Neural crest cell (in vitro differentiated cells): ENCODE measurements at places on chromosomes 7 and 10.

DNA sequence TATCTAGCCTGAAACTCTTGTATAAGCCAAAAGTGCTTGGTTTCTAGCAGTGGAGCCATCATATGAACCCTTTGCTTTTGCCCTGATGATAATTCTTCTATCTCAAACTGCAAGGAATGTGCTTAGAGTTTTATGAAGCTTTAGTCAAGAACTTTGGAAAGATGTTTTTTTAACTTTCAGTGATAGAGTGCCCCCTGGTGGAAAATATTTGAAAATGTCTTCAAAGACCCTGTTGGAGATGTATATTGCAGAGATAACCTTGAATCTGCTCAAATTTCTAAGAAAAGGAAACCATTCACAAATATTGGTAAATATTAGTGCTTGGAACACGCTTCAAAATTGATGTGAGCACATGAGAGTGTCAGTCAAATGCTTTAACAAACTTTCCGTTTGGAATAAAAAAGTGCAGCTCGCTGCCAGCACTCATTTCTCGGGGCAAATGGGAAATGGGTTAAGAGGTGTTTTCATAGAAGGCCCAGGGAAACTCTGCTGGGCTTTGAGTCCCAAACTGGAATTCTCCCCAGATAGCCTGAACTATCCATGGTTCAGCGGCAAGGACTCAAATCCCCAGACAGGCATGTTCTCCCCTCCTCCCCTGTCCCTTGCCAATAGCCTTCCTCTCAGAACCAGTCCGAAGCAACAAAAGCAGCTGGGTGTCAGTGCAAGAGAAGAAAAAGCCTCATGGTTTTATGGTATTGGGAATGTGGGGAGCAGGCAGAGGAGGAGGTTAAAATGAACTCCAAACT is 129.3 kb downstream of the MYOF start:
- no peak for DNase-seq

DNA sequence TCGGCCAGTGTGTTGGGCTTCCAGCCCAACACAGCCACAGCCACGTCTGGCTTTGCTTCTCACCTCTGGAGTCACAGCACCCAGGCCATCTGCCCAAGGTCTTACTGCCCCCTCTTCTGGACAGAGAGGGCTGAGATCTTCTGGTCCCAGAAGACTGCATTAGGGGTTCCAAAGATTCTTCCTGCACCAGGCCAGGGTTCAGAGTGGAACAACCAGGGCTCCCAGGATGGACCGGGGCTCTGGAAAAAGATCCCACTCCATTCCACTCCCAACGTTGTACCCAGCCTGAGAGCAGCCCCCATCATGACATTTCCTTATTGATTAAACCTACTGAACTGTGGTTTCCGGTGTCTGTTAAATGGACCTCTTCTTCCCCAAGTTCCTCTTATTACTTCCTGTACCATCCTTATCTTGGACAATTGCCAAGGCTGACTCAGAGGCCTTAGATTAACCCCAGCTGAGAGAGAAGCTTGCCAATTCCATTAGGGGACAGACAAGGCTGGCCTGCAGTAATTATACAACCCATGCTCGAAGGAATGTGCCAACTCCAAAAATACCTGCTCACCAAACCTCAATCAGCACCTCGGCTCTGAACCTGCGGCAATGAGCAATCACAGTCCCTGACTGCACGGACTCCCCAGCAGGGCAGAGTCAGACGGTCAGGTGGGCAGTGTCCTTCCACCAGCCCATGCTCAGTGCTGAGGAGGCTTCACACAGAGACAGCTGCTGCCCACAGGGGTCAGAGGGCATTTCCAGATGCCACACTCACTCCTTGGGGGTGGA is 47.9 kb upstream of the NPFFR1 start:
- no peak for DNase-seq

DNA sequence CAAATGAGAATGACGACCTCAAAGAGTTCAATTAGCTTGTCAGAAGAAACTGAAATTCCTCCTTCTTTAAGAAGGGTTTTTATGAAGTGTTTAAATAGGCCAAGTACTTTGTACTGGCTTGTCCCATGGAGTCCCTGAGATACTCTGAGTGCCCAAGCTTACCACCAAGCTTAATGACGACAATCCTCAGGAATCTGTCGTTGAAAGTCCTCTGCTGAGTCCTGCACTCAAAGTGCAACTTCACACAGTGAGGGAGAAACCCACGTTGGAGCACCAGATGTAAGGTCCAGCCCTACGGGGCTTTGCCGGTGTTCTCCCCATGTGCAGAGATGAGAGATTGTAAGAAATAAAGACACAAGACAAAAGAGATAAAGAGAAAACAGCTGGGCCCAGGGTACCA is 42.8 kb upstream of the AKR1C2 start:
- no peak for DNase-seq

DNA sequence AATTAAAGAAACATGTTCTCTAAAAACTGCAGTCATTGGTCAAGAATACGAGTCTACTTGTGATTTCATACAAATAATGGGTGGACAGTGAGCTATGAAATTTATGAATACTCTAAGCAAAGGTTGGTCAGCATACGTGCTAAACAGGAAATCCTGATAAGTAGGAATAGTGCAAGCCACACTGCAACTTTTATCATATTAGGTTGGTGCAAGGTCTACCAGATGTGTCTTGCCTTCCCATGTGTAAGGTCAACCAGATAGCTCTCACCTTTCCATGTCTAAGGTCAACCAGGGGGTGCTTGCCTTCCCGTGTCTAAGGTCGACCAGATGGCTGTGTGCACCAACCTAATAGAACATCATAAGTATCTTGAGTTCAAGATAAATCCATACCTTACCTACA is 2.0 kb upstream of the ITGB1 start:
- no peak for DNase-seq

DNA sequence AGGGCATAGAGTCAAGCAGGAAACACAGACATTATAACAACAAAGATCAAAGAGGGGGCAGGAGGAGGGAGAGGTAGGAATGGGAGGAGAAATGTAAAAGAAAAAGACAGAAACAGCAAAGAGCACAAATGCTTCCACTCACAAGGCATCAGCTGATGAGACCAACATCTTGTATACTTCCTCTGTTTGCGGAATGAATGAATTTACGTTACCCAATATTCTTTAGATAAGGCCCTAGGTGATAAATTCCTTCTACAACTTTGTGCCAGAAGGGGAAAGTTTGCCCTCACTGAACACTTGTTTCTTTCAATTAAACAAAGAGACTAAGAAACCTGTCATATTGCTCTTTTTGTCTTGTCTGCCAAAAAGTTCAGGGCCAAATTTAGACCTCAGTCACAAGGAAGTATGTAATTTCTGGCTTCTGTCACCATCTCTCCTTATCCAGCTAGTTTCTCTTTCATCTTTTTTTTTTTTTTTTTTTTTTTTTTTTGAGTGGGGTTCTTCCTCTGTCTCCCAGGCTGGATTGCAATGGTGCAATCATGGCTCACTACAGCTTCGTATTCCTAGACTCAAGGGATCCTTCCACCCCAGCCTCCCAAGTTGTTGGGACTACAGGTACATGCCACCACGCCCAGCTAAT is 116.4 kb upstream of the NANOS1 start:
- DNase-seq, result no peak

GRCh38 chr10:18279173-18279572 is 138.9 kb downstream of the CACNB2 start:
- DNase-seq, result no peak

DNA sequence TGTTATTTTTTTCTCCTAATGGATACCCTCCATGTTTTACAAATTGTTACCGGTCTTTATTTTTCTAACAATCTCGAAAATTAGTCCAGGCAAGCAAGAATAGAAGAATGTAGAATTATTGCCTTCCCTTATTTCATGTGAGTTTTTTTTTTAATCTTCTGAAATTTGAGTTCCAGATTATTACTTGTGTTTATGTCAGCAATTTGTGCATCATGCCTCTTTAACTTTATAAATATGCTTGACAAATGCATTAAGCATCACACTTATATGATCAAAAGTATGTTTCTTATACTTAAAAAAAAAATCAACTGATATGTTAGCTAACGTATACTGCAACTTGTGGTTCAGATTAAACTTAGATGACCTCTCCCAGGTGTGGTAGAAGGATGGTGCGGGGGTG is 242.7 kb upstream of the VSTM2A start:
- no peak for DNase-seq

DNA sequence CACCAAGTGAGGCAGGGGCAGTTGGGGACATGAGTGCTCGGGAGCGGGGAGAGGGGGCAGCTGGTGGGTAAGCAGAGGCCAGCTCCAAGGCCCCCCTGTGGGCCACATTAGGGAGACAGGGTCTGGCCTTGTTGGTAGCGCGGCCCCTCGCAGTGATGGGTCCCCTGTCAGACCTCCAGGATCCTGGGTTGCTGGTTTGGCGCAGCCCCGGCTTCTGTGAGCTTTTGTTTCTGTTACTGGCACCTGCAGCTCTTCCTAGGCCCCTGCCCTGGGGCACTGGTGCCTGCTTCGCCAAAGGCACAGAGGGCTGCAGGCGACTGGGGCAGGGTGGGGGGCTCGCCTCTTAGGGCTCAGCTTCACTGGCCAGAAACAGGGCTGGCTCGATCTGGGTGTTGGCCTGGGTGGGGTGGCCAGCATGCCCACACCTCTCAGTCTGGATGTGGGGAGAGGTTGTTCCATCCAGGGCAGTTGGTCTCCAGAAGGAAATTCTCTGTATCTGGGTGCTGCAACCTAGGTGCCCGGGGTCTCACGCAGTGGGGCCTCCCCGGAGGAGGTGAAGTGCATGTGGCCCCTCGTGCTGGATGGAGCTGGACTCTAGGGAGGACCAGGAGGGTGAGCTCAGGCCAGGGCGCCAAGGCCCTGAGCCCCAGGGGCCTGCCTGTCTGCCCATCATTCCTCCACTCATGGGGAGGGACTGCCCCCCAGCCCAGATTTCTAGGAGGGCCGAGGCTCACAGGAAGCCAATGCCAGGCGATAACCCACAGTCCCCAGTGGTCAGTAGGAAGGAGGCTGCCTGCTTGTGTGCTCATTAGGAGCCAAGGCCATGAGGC is 138.6 kb downstream of the LHPP start:
- DNase-seq, result no peak

GRCh38 chr10:49631975-49632374 is 18.1 kb downstream of the CHAT start:
- no peak for DNase-seq

- no peak for DNase-seq
Measured at GRCh38 chr7:105600720-105601550, 19.6 kb upstream of the EFCAB10 start.

DNA sequence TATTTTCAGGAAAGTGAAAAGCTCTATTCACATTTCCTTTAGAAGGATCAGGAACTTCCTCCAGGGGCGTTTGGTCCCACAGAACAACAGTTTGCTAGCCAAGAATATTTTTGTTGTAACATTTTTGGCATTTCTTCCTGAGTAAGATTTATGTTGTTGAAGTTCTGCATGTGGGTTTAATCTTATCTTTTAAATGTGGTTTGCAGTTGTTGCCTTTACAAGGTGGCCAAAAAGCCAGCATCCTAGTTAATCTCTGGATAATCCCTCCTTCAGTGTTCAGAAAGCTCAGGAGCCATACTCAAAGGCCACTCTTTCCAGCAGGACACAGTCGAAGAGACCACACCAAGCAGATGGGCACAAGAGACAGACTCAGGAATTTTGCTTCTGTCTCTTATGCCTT is 30.0 kb downstream of the SLC26A4 start:
- no peak for DNase-seq

DNA sequence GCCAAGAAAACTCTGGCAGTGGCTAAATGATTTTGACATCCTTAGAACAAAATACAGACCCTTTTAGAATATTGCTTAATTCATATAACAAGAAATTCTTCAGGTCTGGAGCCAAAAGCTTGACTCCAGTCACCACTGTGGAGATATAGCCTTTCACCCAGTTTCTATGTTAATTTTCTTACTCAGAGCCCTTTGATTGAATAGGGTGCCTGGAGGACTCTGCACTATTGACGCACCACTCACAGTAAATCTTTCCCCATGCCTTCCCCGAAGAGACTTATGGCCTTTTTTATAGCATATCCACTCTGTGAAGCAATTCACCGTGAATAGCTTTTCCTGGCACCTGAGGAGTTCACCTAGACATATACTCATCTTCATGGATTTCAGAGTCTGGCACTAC is 613.8 kb downstream of the ZWINT start:
- no peak for DNase-seq

GRCh38 chr10:96371356-96371755 is 12.6 kb upstream of the OPALIN start:
- DNase-seq, result no peak

GRCh38 chr7:30201161-30201666 is 66.4 kb downstream of the MTURN start:
- DNase-seq, result no peak

- no peak for DNase-seq
Measured at GRCh38 chr10:56496186-56496486, 135.1 kb upstream of the ZWINT start.

GRCh38 chr10:115883372-115883771 is 389.6 kb downstream of the GFRA1 start:
- DNase-seq, result no peak

GRCh38 chr10:79273604-79274003 is 73.7 kb upstream of the PPIF start:
- DNase-seq, result no peak

- DNase-seq, result no peak
Measured at GRCh38 chr7:16348251-16348650, 73.1 kb downstream of the CRPPA start.

GRCh38 chr7:57370739-57371098 is 79.3 kb upstream of the ZNF716 start:
- no peak for DNase-seq

- DNase-seq, result no peak
Measured at GRCh38 chr7:32161708-32162107, 91.5 kb upstream of the PDE1C start.

DNA sequence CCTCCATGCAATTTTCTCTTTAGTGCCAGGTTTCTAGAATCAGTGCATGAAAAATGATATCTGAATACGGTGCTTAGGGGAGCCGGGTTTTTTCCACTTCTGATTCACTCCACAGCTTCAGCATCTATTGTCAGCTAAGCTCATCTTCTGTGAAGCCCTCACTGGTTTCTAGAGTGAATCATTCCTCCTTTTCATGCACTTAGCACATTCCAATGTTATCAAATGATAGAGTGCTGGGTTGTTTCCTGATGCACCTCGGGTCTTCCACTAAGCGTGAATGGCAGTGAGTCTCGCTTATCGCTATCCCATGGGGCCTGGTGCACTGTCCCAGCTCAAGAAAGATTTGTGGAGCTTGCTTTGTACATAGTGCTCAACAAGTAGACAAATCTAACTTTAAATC is 170.9 kb upstream of the RHEB start:
- no peak for DNase-seq

- DNase-seq, result no peak
Measured at GRCh38 chr7:98630770-98631169, 13.7 kb downstream of the NPTX2 start.

DNA sequence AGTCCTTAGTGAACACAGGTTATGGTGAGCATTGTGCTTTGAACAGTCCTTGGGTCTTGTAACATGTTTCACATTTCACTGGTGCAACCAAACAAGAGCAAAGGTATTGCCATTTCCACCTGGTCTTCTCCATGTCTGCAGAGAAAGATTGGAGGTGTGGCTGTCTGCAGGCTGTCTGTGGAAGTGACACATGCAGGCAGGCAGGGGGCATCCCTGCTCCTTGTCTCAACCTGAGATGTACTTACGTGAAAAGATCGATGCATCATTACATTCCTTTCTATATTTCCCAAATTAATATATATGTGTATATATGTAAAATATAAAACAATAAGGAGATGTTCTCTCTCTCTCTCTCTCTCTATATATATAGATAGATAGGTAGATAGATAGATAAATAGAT is 54.3 kb downstream of the LRRC18 start:
- DNase-seq, result peak; percentile 12
